ENCODE measurements at places on chromosomes 2 and 18. TPM values are rescaled to one million over a fixed set of nuclear protein-coding genes. Genes with fewer than 3 reads are reported as not detected.

Gene PRKAG3
- total RNA-seq: not detected

Gene LIPG
- total RNA-seq: not detected

Gene TEX261
- total RNA-seq: 81.8 TPM

Gene SERPINB3
- not detected for total RNA-seq

Gene RFTN2
- 5.9 TPM for total RNA-seq

Gene SP5
- not detected for total RNA-seq

Gene NCK2
- 43.1 TPM for total RNA-seq

Gene FSHR
- not detected for total RNA-seq

Gene TMEM17
- total RNA-seq: not detected

Gene SH3RF3
- not detected for total RNA-seq

Gene CCDC148
- total RNA-seq: not detected

Gene RPE
- total RNA-seq: 37.1 TPM

Gene MLPH
- 14.6 TPM for total RNA-seq

Gene GCG
- total RNA-seq: not detected

Gene REEP1
- 10.6 TPM for total RNA-seq

Gene ANKRD62
- 0.07 TPM for total RNA-seq

Gene DNAJC5G
- 3.9 TPM for total RNA-seq

Gene SLC5A7
- total RNA-seq: 0.28 TPM

Gene PSMA8
- not detected for total RNA-seq

Gene BOLL
- not detected for total RNA-seq

Gene NEB
- 2.2 TPM for total RNA-seq

Gene CPO
- total RNA-seq: not detected

Gene CCBE1
- 1.5 TPM for total RNA-seq

Gene EFHD1
- total RNA-seq: 50.3 TPM

Gene KCNG2
- not detected for total RNA-seq

Gene VIT
- 6.2 TPM for total RNA-seq

Gene GRHL1
- total RNA-seq: 2.2 TPM

Gene AGAP1
- 30.6 TPM for total RNA-seq

Gene NEU2
- not detected for total RNA-seq

Gene ABCB11
- not detected for total RNA-seq

Gene CD8A
- 0.07 TPM for total RNA-seq

Gene RGPD8
- 5.3 TPM for total RNA-seq

Gene CACNB4
- total RNA-seq: 1.2 TPM

Gene MAP3K19
- total RNA-seq: 0.40 TPM

Data from uterus (tissue), 4 donors.